Melanocyte of skin (primary cell): ENCODE measurements at places on chromosomes 3 and 15. TPM values are rescaled to one million over a fixed set of nuclear protein-coding genes. Genes with fewer than 3 reads are reported as not detected.

The CEP97 gene
- total RNA-seq, result 25.4 and 29.3 TPM in 2 replicates

The TMEM45A gene
- 9.7 and 10.3 TPM in 2 replicates for total RNA-seq

The P3H2 gene
- under 0.01 TPM in 2 replicates for total RNA-seq

The CDC25A gene
- 26.7 and 30.6 TPM in 2 replicates for total RNA-seq

The CRYBG3 gene
- 13.7 and 20.5 TPM in 2 replicates for total RNA-seq

The CCR8 gene
- total RNA-seq, result not detected in 2 replicates

The DNASE1L3 gene
- total RNA-seq, result not detected in 2 replicates

The TP53BP1 gene
- total RNA-seq, result 42.6 and 43.6 TPM in 2 replicates

The TRIM59 gene
- 19.3 and 26.8 TPM in 2 replicates for total RNA-seq

The PLS1 gene
- 1.8 and 2.8 TPM in 2 replicates for total RNA-seq

The CRYGS gene
- 1.0 and 2.2 TPM in 2 replicates for total RNA-seq

The PFKFB4 gene
- 13.8 and 18.2 TPM in 2 replicates for total RNA-seq

The PPIP5K1 gene
- total RNA-seq, result 13.0 and 68.8 TPM in 2 replicates

The FAM174B gene
- total RNA-seq, result 2.1 and 12.7 TPM in 2 replicates

The NTRK3 gene
- not detected in 2 replicates for total RNA-seq

The SLC35G2 gene
- total RNA-seq, result 1.5 and 2.7 TPM in 2 replicates

The PLSCR2 gene
- 0.33 TPM in 1 of 2 replicates, not detected in the other for total RNA-seq

The REC114 gene
- not detected in 2 replicates for total RNA-seq

The CD96 gene
- total RNA-seq, result 0.36 and 0.69 TPM in 2 replicates

The CHRNA7 gene
- total RNA-seq, result 0.67 and 1.1 TPM in 2 replicates

The TP63 gene
- total RNA-seq, result under 0.01 TPM in 1 of 2 replicates, not detected in the other

The CMTM7 gene
- total RNA-seq, result 9.3 and 9.8 TPM in 2 replicates

The ATP13A3 gene
- 89.6 and 145 TPM in 2 replicates for total RNA-seq

The NPAP1 gene
- total RNA-seq, result not detected in 2 replicates

The ZNF385D gene
- total RNA-seq, result under 0.01 TPM in 1 of 2 replicates, not detected in the other

The CHST13 gene
- not detected in 2 replicates for total RNA-seq

The DRD3 gene
- total RNA-seq, result not detected in 2 replicates

The ACTC1 gene
- total RNA-seq, result not detected in 2 replicates

The NAALADL2 gene
- total RNA-seq, result 4.0 and 7.1 TPM in 2 replicates

The RPL4 gene
- total RNA-seq, result 1,254 and 1,777 TPM in 2 replicates

The TMEM40 gene
- not detected in 2 replicates for total RNA-seq

The ERICH6 gene
- total RNA-seq, result not detected in 2 replicates

The ST3GAL6 gene
- total RNA-seq, result 105 and 136 TPM in 2 replicates

The ILDR1 gene
- not detected in 2 replicates for total RNA-seq

The MYZAP gene
- not detected in 2 replicates for total RNA-seq

The NR2E3 gene
- not detected in 2 replicates for total RNA-seq

The PIAS1 gene
- 32.3 and 52.7 TPM in 2 replicates for total RNA-seq
